Activated naive CD8-positive, alpha-beta T cell treated with anti-CD3 and anti-CD28 coated beads, Interleukin-2, amount 10 ng/mL, durations not matched to agents 7 days and 5 days (primary cell): ENCODE measurements at places on chromosomes 13 and 19. TPM values are rescaled to one million over a fixed set of nuclear protein-coding genes. Genes with fewer than 3 reads are reported as not detected.

The DCT gene
- 0.26 TPM for total RNA-seq

The SHISA2 gene
- total RNA-seq, result 0.94 TPM

DNA sequence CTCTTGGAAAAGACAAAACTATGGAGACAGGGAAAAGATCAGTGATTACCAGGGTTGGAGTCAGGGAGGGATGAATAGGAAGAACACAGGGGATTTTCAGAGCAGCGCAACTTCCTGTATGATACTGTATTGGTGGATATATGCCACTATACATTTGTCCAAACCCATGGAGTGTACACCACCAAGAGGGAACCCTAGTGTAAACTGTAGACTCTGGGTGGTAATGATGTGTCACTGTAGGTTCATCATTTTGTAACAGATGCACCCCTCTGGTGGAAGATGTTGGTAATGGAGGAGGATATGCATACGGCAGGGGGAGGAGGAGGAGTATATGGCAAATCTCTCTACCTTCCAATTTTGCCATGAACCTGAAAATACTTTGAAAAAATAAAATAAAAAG is 68.1 kb downstream of the UFM1 start:
- no peak for DNase-seq

DNA sequence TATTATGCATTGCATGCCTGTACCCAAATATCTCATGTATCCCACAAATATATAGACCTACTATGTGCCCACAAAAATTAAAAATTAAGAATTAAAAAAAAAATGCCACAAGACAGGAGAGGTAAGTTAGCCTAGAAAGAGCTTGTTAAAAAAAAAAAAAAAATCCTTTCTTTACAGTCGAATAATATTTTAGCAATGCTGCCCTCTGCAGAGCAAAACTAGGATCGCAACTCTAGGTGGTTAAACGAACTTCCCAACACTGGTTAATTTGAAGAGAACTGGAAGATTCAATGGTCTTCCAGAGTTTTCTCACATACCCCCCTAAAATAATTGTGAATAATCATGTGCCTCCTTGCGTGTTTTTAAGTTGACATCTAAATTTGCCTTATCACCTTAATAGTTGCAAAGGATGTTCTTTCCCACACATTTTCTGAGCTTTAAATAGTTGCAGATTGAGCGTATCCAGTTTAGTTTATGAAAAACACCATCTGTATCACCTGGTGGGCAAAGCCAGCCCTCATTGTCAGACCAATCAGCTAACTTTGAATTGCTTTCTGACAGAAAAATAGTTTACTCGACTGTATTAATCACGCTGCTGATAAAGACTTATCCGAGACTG is 47.4 kb upstream of the RCBTB2 start:
- DNase-seq, result no peak

DNA sequence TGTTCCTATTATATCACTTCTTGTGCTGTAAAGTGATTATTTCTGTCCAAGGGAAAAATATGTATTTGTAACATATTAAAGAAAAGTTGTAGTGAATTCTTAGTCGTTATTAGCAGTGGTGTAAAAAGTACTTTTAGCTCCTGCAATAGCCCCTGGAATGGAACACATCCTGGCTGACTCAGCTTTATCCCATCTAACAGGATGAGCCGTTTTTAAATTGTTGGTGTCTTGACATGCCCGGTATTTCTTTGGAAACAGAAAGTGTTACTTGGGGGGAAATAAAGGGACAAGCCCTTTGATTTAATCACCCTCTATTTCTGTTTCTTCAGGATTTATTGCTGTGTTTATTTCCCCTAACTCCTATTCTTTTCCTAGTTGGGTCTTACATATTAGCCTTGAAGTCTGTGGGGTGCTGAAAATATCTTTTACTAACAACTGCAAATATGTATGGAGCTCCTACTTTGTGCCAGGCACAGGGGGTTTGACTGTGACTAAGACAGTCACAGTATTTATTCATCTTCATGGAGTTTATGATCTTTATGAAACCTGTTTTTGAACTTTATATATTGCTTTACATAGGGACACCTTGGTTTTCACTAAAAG is 17.9 kb downstream of the COG3 start:
- no peak for DNase-seq

The SLC15A1 gene
- total RNA-seq, result not detected

The ZNF439 gene
- total RNA-seq, result 16.8 TPM

DNA sequence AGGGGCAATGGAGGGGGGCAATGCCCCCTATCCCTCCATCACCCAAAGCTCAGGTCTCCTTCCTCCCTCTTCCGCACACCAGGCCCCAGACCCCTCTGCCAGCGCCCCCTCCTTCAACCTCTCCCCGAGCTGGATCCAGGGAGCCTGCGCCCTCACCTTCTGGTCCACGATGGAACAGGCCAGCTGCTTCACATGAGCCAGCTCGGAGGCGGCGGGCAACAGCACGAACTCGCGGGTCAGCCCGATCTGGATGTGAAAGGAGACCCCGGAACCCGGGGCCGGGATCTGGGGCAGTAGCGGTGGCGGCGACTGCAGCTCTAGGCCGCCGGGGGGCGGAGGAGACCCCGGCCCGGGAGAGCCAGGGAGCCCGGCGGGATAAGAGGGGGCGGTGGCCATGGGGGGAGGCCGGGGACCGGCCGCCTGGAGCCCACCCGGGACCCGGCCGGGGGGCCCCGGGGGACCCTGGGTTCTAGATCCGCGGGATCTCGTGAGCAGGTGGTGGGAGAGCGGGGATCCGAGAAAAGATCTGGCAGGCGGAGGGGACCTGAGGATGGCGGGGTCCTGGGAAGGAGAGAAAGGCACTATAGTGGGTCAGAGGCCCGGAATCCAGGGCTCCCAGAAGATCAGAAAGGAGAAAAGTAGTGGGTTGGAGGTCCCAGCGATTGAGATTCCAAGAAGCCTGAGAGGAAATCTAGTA is 791 bp downstream of the PRKD2 start:
- peak; percentile 61 for DNase-seq

DNA sequence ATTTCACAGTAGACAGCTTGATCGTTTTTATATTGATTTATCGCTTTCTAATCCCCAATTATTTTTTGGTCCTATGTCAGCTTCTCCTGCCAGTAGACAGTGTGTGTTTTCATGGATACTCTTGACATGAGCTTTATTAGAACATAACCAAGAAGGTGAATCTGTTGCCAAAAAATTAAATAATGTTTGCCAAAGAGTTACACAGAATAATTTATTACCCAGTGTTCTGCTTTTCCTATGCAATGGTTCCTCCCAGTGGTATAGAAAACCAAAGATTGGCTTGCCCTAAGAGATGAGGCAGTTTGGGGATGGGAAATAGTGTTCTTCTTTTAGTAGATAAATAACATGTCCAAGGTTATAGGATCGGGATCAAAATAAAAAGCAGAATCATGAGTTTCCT is 8.5 kb upstream of the FRY start:
- DNase-seq, result no peak

- DNase-seq, result no peak
Observed at GRCh38 chr13:114035583-114036531, 62.0 kb upstream of the C13orf46 start.

The SLC8A2 gene
- 0.20 TPM for total RNA-seq

GRCh38 chr19:35006342-35006998 is 6.3 kb downstream of the GRAMD1A start:
- DNase-seq, result no peak

GRCh38 chr13:76875271-76875815 is 10.9 kb downstream of the KCTD12 start:
- DNase-seq, result no peak

GRCh38 chr19:17340871-17341357 is 3.6 kb downstream of the GTPBP3 start:
- DNase-seq, result no peak

DNA sequence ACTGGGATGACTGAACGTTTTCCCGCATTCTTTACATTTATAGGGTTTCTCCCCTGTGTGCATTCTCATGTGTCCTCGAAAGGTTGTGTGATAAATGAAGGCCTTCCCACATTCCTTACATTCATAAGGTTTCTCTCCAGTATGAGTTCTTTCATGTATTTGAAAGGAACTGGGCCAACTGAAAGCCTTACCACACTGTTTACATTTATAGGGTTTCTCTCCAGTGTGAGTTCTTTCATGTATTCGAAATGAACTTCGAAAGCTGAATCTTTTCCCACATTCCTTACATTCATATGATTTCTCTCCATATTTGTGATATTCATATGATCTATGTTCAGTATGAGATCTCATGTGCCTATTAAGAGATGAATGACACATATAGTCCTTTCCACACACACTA is 19.4 kb downstream of the ZNF709 start:
- no peak for DNase-seq

The ATP4B gene
- not detected for total RNA-seq

GRCh38 chr13:38803531-38803930 is 116.7 kb downstream of the FREM2 start:
- DNase-seq, result no peak

The CGB5 gene
- total RNA-seq, result not detected

The ZNF730 gene
- 1.2 TPM for total RNA-seq
